NCI-H1930 (cell line): ENCODE measurements at places on chromosomes 7 and 10.

- DNase-seq = no peak
Measured at GRCh38 chr10:104273899-104274575, 5.1 kb downstream of the GSTO2 start.

DNA sequence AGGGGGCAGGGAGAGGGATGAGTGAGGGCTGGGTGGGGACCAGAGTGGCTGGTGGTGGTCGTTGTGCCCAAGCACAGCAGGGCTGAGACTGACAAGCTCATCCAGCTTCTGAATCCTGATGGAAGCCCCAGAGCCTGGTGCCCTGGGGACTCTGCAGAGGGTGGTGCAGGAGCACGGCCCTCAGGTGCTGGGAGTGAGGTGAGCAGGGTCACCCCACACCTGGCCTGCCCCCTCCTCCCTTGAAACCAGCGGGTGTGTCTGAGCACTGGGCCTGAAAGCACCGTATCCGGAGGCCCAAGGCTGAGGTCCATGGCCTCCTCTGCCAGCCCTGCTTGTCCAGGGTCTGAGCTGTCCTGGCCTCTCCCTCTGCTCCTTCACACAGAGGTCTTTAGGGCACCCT is 218.2 kb downstream of the ZNF248 start:
- no peak for DNase-seq

GRCh38 chr10:114584419-114584818 is 73.7 kb downstream of the ABLIM1 start:
- DNase-seq = no peak

GRCh38 chr7:98681951-98682350 is 64.9 kb downstream of the NPTX2 start:
- DNase-seq = no peak

GRCh38 chr7:48154792-48155413 is 16.4 kb upstream of the ABCA13 start:
- DNase-seq = no peak
